Activated naive CD4-positive, alpha-beta T cell treated with anti-CD3 and anti-CD28 coated beads, Interleukin-2, amount 50 U/mL, for 16 hours (primary cell): ENCODE measurements at places on chromosomes 2 and 18.

DNA sequence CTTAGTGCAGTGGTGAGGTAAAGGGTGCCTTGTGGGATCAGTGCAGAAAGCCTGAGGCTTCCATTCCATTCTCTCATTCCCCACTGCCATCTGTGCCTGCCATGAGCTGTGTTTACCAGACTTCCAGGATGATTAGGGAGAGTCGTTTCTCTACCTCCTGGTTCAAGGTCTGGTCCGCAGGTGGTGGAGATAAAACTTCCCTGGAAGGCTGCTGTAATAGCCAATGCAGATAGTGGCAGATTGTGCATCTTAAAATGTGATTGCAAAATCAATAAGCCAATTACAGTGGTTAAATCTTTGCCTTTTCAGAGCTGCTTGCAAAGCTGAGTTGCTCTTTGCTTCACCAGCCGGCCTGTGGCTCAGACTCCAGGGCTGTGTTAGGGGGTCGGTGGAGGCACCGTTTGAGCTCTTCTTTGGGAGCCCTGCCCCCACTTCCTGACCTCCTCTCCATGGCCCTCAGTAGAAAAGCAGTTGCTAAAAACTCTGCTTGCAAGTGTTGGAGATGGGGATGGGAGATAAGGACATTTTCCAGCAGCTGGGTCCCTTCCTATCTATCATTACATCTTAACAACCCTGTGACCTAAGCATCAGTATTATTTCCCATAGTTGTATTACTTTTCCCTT, 95.2 kb upstream of the HS6ST1 start:
- DNase-seq: no peak

- no peak for DNase-seq
Measured at GRCh38 chr2:234075518-234075915, 25.0 kb downstream of the SPP2 start.

- no peak for DNase-seq
Measured at GRCh38 chr2:10101491-10101890, 21.0 kb upstream of the RRM2 start.

GRCh38 chr2:6036211-6036610, 344.0 kb downstream of the SOX11 start:
- DNase-seq: no peak
